ENCODE measurements at places on chromosomes 7 and 10. TPM values are rescaled to one million over a fixed set of nuclear protein-coding genes. Genes with fewer than 3 reads are reported as not detected.

Gene VSTM4
- 1.7 TPM for total RNA-seq

DNA sequence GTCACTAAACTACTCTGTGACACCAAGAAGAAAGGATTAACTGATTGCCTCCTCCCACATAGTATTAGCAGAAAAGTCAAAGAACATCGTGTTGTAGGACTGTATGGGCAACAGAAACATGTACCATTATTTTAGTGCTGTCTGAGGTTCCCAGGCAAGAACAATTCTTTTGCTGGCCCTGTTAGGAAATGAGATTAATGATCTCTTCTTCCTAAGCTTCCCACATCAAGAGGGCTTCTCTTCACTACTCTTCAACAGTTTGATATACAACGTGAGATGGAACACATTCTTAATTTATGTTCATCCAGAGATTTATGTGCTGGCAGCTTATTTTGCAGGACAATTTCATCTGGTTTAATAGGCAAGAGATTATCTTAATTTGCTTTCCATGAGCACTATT is 219.6 kb downstream of the DOCK4 start:
- no peak for DNase-seq

DNA sequence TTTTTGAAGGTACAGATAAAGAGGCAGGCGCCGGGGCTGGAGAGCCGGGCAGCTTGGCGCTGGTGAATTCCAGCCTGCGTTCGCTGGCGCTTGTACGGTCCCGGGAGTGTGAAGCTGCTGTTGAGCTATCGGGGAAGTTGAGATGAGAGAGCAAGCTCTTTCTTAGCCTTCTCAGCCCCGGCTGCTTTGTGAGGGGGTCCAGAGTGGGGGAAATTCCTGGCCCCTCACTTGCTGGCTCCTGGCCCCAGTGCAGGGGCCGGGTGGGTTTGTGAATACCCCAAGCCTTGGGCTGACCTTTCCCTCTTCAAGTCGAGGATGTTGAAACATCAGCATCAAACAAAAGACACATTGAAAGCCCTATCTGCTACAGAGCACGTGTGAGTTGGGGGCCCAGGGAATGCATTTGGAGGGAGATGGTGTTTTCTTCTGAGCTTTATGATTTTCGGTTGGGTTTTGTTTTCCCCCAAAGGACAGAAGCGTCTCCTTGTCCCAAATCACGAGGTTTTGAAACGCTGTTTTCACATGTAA is 2.7 kb downstream of the ZMIZ1 start:
- no peak for DNase-seq

DNA sequence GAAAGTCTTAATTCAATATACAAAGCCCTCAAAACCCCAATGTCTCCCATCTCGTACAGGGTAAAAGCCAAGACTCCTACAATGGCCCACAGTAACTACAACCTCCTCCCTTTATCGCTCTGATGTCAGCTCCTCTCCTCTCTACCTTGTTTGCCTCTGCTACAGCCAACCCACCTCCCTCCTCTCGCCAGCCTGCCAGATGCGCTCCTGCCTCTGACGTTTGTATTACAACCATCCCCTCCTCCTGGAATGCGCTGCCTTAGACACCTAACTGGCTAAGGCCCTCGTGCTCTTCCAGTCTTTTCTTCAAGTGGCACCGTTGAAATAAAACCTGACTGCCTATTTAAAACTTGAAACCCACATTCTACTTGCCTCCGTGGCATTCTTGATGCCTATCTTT is 115.3 kb upstream of the MYO3A start:
- DNase-seq: no peak

DNA sequence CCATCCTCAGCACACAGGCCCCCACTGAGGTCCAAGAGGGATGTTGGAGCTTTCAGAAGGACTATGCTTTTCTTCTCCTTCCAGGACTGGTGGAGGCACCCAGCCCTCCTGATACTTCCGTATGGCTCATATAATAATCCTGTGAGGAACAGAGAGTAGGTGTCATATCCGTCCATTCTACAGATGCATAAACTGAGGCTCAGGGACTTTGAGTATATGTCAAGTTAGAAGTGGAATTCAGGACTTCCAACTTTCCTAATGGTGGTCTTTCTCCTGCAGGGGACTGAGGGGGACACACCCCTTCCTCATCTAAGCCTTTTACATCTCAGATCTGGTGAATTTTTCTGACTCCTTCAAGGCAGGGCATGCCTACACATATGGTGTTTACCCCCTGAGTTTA is 153.7 kb downstream of the RPS24 start:
- no peak for DNase-seq

DNA sequence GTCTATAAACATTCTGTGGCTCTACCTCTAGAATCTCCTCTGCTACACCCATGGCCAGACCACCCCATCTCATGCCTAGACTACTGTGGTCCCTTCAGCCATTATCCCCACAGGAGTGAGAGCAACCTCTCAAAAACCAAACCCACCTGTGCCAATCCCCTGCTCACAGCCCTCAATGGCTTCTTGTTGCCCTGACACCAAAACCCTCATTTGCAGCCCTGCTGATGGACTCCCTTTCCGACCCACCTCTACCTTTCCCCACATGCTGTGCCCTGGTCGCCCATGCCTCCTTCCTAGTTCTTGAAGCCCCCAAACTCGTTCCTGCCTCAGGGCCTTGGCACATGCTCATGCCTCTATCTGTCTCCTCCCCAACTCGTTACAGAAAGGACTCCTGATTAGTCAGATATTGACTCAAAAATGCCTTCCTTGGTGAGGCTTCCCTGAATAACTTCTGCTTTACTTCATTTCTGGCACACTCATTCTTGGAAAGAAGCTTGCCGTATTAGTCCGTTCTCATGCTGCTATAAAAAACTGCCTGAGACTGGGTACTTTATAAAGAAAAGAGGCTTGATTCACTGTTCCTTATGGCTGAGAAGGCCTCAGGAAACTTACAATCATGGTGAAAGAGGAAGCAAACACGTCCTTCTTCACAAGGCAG is 104.2 kb downstream of the TEX36 start:
- DNase-seq: no peak

DNA sequence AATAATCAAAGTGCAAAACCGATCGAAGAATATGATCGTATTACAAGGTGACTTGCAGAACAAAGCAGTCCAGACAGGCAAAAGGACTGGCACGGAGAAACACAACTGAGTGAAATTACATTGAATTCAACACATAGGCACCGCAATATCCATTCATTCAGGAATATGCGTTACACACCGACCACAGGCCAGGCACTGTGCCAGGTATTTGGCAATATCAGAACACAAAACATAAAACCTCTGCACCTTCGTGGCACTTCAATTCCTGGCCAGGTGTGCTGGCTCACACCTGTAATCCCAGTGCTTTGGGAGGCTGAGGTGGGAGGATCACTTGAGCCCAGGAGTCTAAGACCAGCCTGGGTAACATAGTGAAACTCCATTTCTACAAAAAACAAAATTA is 187.9 kb downstream of the DIP2C start:
- DNase-seq: no peak
